ENCODE measurements at places on chromosomes 3 and 15.

DNA sequence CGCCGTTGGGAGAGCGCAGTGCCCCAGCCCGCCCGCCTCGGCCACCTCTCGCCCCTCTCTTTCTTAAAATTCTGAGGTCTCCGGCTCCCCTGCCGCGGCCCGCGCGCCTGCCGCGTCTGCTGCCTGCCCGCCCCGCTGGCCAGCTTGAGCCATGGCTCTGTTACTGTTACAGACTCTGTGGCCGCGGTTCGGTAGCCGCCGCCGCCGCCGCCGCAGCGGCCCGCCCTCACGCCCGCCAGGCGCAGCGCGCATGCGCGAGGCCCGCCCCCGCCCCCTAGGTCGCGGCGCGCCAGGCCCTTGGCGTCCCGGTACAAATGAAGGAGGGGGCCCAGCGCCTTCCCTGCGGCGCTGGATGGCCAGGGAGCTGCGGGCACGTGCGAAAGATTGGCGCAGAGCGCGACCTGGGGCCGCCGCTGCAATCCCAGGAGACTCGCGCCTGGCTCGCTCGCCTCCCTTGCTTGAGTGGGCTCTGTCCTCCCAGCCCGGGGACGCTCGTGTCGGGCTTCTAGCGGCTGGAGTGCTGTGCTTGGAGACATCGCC lies at the start of gene ONECUT1:
TSS of gene ONECUT1 (minus strand) at position 168 of the 540 bp plus-strand sequence. CDS start 452 bp downstream, outside the sequence.
- DNase-seq = no peak

GRCh38 chr3:117746066-117746465 lies 1036.5 kb downstream of the TUSC7 start:
- DNase-seq = no peak

- DNase-seq = no peak
Observed at GRCh38 chr3:121362035-121362734, 183.6 kb downstream of the POLQ start.

DNA sequence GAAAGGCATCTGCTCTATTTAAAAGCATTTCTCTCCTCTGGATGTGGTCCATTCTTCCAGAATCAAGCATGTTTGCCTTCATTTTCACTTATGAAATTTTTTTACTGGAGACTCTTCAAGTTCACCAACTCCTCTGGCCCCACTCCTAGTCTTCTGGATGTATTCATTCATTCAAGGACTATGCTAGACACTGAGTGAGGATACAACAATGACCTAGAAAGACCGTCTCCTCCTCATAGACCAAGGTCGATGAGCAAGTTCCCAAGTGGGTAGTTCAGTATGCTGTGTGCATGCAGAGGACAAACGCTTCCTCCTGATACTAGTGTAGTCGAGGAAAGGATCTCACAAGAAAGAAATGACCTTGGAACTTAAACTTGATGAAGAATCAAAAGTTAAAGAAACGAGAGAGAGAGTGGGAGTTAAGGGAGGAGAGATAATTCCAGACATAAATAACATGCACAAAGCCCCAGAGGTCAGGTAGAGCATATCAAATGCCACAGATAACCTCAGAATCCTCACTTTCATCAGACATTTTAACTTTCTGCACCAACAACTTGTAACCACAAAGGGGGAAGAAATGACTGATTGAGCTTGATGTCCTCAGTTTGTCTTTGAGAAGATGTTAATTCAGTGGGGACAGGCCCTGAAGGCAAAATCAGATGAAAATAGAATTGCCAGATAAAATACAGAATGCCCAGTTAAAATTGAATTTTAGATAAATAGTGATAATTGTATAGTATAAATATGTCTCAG lies 149.4 kb downstream of the IMPG2 start:
- no peak for DNase-seq

DNA sequence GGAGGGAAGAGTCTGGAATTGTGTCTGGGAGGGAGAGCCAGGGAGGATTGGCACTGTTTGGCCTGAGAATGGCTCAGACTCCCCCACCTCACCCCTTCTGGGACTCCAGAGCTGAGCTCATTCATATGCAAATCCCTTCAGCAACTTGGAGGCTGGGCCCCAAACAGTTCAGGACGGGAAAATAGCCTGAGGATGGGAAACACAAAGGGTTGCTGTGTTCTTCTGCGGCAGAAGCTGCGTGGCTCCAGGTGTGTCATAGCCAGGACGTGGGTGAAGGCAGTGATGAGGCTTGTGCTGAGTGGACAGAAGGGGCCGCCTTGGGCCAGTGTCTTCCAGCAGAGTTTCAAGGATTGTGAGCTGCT lies 16.6 kb downstream of the MASP1 start:
- DNase-seq = no peak

DNA sequence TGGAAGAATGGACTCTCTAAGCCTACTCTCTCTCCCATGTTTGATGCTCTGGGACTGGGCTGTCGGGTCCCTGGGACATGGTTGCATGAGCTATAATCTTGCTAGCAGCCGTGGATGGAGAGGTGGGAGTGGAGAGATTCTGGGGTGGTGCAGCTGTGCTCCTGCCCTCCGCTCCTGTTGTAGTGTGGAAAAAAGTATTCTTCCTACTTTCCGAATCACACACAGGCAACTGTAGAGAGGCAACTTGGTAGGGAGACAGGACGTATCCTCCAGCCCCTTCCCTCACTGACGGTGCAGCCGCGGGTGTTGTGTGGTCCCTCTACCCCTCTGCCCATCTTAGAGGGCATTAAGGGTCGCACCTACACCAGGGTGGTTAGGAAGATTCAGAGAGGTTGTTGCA lies 281.4 kb upstream of the TLE3 start:
- no peak for DNase-seq

- no peak for DNase-seq
Observed at GRCh38 chr3:122403489-122403888, 12.4 kb downstream of the WDR5B start.

DNA sequence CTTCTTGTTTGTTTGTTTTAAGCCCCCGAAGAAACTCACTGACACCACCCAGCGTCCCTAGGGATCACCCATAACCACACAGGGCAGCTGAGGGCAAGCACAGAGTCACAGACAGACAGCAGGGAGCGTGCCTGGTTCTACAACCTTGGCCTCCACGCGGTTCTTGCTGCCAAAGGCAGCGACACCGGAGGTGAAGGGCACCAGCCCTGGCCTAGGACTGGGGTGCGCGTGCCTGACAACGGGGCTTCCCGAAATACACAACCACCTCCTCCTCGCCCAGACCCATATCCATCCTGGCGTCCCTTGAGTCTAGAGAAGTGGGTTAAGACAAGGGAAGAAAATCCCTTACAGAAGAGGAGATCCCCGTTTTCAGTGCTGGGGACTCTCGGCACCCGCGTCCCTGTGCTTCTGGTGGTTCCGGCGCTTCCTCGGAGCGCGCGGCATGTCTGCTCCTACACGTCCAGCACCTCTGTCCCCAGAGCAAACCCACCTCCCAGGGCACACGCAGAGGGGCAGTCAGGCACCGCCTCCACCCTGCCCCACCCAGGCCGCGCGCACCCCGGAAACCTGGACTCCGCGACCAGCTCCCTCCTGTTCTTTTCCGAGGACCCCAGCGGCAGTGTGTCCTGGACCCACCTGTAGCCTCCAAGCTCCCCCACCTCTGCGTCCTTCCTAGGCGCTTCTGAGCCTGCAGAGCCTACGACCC lies 911 bp downstream of the RFTN1 start:
- no peak for DNase-seq

GRCh38 chr3:129529436-129530210 lies 1.2 kb downstream of the RHO start:
- no peak for DNase-seq
